Left lung (tissue), 14 donors: ENCODE measurements at places on chromosomes 7 and 10.

DNA sequence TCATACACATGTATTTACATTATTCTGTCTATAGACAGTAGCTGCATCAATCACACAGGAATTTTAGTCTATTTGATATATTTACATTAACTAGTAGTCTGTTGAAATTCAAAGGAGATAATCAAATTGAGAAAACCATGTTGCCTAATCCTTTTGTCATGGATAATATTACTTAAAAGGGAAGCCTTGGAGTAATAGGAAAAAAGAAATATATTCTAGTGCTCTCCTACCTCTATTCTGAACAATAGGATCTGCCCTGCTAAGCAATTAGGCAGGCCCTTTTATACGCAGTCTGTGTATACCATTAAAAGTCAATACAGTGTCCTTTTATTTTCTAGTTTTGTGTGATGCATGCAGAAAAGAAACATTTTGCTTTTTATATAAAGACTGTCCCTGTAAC is 24.5 kb downstream of the UMAD1 start:
- H3K27ac ChIP-seq: no peak overlapping the region
- H3K4me3 ChIP-seq: no peak overlapping the region
- no peaks in the 10 kb centered on the region for H3K4me1 ChIP-seq
- H3K27me3 ChIP-seq: no peaks in the 10 kb centered on the region

DNA sequence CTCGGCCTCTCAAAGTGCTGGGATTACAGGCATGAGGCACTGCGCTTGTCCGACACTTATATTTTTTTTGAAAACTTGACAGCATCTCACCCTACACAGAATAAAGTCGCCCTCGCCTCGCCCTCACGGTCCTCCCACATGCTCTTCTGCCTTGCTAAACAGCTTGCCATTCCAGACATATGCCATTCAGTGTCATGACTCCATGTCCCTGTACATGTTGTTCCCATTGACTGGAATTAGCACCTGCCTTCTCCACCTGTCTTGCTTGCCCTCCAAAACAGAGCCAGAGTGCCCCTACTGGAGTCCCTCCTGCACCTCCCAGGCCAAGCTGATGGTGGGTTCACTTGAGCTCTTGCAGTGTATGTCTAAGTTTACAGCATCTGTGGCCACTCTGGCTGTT is 6.2 kb downstream of the NIPSNAP2 start:
- peaks cover 6% of the 10 kb centered on the region for H3K36me3 ChIP-seq
- no peaks in the 10 kb centered on the region for H3K27me3 ChIP-seq
- no peak for DNase-seq

- H3K27ac ChIP-seq: no peak overlapping the region
- H3K4me1 ChIP-seq: no peaks in the 10 kb centered on the region
- H3K4me3 ChIP-seq: no peak overlapping the region
- DNase-seq: no peak
- H3K27me3 ChIP-seq: no peaks in the 10 kb centered on the region
Observed at GRCh38 chr7:46072722-46073121, 151.7 kb upstream of the IGFBP3 start.

DNA sequence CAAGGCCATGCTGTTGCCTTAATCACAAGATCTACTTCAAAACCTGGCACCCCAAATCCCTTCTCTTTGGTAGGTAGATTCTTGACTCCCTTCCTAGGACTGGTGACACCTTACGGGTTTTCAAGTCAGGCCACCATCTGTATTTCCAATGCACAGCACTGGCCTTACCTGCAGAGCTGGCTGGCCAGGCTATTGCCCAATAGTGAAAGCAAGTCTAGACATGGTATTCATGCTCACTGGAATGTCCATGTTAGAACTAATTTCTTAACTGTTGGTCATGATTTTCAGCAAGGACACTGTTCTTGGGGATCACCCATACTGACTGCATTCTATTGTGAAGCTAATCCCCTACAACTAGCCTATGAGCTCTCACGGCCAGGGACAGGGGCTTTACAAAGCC is 313.1 kb upstream of the RNF32 start:
- no peak for DNase-seq
- H3K4me3 ChIP-seq: no peak overlapping the region
- H3K36me3 ChIP-seq: no peaks in the 10 kb centered on the region
- H3K27ac ChIP-seq: no peak overlapping the region
- H3K27me3 ChIP-seq: no peaks in the 10 kb centered on the region
- H3K4me1 ChIP-seq: no peaks in the 10 kb centered on the region

- DNase-seq: no peak
- no peaks in the 10 kb centered on the region for H3K27me3 ChIP-seq
- H3K36me3 ChIP-seq: no peaks in the 10 kb centered on the region
- no peak overlapping the region for H3K4me3 ChIP-seq
Observed at GRCh38 chr7:73740771-73741170, 2.2 kb upstream of the ABHD11 start.

DNA sequence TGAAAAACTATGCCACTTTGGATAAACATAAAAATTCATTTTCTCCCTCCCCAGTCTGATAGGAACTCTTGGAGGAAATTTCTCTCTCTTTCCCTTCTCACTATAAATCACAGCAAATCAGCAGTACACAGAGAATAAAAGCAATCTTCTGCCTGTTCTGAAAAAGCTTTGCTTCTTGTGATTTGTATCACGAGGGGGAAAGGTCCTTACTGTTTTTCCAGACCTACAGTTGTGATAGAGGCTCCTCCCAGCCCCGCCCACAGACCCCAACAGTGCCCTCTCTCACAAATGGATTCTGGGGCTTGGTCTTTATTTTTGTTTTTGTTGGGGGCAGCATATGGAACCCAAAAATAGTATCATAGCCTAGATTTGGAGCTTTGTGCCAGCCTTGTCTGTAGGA is 12.2 kb downstream of the FOXK1 start:
- no peak for DNase-seq
- H3K27me3 ChIP-seq: no peaks in the 10 kb centered on the region
- H3K27ac ChIP-seq: no peak overlapping the region
- no peaks in the 10 kb centered on the region for H3K36me3 ChIP-seq

GRCh38 chr7:91181949-91182348 is 82.3 kb upstream of the FZD1 start:
- DNase-seq: no peak
- no peak overlapping the region for H3K27ac ChIP-seq
- no peaks in the 10 kb centered on the region for H3K27me3 ChIP-seq
- no peak overlapping the region for H3K4me3 ChIP-seq
- no peaks in the 10 kb centered on the region for H3K4me1 ChIP-seq

- no peak for DNase-seq
- no peak overlapping the region for H3K4me3 ChIP-seq
- H3K27me3 ChIP-seq: no peaks in the 10 kb centered on the region
- H3K27ac ChIP-seq: no peak overlapping the region
- no peaks in the 10 kb centered on the region for H3K36me3 ChIP-seq
Observed at GRCh38 chr10:49040601-49041000, 74.7 kb downstream of the VSTM4 start.

DNA sequence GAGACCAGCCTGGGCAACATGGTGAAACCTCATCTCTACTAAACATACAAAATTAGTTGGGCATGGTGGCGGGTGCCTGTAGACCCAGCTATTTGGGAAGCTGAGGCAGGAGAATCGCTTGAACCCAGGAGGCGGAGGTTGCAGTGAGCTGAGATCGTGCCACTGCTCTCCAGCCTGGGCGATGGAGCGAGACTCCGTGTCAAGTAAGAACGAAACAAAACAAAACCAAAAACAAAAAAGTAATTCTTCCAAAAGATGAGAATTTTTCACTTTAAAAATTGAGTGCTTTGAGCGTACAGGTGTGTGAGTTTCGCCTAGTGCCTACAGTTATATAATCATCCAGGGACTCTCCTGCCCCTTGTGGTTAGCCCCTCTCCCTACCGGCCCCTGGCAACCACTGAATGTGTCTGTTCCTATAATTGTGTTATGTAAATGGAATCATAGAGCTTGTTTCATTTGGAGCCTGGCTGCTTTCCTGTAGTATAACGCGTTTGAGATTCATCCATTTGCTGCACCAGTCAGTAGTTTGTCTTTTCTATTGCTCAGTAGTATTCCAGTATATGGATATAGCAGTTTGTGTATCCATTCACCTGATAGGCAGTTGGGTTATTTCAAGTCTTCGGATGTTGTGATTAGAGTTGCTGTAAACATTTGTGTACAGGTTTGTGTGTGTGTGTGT is 80.0 kb downstream of the RBM33 start:
- no peaks in the 10 kb centered on the region for H3K36me3 ChIP-seq
- no peak overlapping the region for H3K4me3 ChIP-seq
- H3K27me3 ChIP-seq: no peaks in the 10 kb centered on the region
- no peaks in the 10 kb centered on the region for H3K4me1 ChIP-seq
- DNase-seq: no peak

- H3K27me3 ChIP-seq: peaks cover 99% of the 10 kb centered on the region
- DNase-seq: no peak
- no peak overlapping the region for H3K27ac ChIP-seq
- H3K36me3 ChIP-seq: no peaks in the 10 kb centered on the region
- no peak overlapping the region for H3K4me3 ChIP-seq
Observed at GRCh38 chr7:20795881-20796280, 9.2 kb upstream of the SP8 start.

GRCh38 chr10:116254422-116255155 is 18.4 kb downstream of the GFRA1 start:
- no peaks in the 10 kb centered on the region for H3K36me3 ChIP-seq
- H3K27ac ChIP-seq: no peak overlapping the region
- DNase-seq: no peak

DNA sequence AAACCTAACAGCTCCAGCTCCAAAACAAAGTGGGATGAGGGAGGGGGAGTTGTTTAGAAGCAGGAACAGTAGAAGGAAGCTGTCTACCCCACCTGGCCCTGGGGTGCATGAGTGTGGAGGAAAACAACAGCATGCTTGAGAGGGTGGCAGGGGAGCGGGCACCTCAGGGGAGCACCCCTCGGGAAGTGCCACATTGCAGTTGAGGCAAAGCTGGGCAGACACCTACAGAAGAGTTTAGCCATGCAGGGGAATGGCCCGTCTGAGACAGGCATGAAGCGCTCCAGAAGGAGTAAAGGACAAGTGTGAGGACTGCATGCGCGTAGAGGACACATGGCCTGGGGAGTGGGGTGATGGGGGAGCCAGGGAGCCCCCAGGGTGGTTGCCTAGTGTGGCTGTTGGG is 18.1 kb downstream of the CHAT start:
- no peak for DNase-seq
- no peaks in the 10 kb centered on the region for H3K27me3 ChIP-seq
- no peaks in the 10 kb centered on the region for H3K36me3 ChIP-seq
- no peak overlapping the region for H3K4me3 ChIP-seq

- DNase-seq: no peak
- H3K4me1 ChIP-seq: no peaks in the 10 kb centered on the region
- no peak overlapping the region for H3K4me3 ChIP-seq
- H3K27me3 ChIP-seq: no peaks in the 10 kb centered on the region
Observed at GRCh38 chr10:64394744-64395143, 873.5 kb downstream of the REEP3 start.

- no peak for DNase-seq
- no peak overlapping the region for H3K27ac ChIP-seq
- no peak overlapping the region for H3K4me3 ChIP-seq
- H3K36me3 ChIP-seq: peaks cover 3% of the 10 kb centered on the region
- no peaks in the 10 kb centered on the region for H3K4me1 ChIP-seq
Observed at GRCh38 chr7:66571568-66571967, 57.1 kb upstream of the KCTD7 start.

GRCh38 chr10:126153711-126154628 is 234.3 kb downstream of the ADAM12 start:
- no peaks in the 10 kb centered on the region for H3K27me3 ChIP-seq
- DNase-seq: no peak
- no peaks in the 10 kb centered on the region for H3K36me3 ChIP-seq
- H3K4me3 ChIP-seq: no peak overlapping the region
- H3K27ac ChIP-seq: no peak overlapping the region

DNA sequence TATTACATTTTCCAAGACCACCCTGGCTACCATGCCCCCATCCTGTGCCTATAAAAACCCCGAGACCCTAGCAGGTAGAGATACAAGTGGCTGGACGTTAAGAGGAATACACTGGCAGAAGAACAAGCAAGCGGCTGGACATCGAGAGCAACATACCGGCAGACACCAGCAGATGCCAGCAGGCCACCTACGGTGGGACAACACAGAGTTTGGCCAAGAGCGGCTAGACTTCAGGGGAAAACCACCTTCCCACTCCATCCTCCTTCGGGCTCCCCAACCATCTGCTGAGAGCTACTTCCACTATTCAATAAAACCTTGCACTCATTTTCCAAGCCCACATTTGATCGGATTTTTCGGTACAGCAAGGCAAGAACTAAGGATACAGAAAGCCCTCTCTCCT is 70.3 kb downstream of the ORC5 start:
- no peak overlapping the region for H3K27ac ChIP-seq
- DNase-seq: no peak
- H3K4me1 ChIP-seq: no peaks in the 10 kb centered on the region
- H3K27me3 ChIP-seq: no peaks in the 10 kb centered on the region
- H3K4me3 ChIP-seq: no peak overlapping the region

DNA sequence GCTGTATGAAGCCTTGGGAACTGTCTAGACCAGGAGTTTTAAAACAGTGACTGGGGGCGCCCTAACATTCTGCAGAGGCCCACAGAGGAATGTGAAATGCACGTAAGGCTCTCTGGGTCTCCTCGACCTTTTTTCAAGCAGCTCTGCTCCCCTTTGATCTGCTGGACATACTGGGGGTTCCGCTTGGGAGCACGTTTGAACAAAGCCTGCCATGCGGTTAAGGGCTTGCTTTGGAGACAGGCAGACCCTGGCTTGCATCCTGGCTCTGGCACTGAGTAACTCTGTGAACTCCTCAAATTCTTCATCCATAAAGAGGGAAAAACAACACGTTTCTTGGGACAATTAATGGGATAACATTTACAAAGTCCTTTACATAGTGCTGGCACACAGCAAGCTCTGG is 7.8 kb downstream of the BEND7 start:
- no peak overlapping the region for H3K4me3 ChIP-seq
- peaks cover 12% of the 10 kb centered on the region for H3K27me3 ChIP-seq
- H3K36me3 ChIP-seq: no peaks in the 10 kb centered on the region
- H3K27ac ChIP-seq: no peak overlapping the region
- no peak for DNase-seq
- H3K4me1 ChIP-seq: peaks cover 5% of the 10 kb centered on the region
